Stimulated activated CD8-positive, alpha-beta memory T cell treated with anti-CD3 and anti-CD28 coated beads, Interleukin-7, amount 100 ng/mL, for 1 hour (primary cell): ENCODE measurements at places on chromosomes 7 and 10.

GRCh38 chr7:112147793-112148361 lies 58.3 kb downstream of the DOCK4 start:
- no peak for DNase-seq

GRCh38 chr7:44258423-44258760 lies 57.6 kb downstream of the YKT6 start:
- no peak for DNase-seq

GRCh38 chr10:70566515-70567290 lies 35.8 kb downstream of the PRF1 start:
- DNase-seq = no peak

DNA sequence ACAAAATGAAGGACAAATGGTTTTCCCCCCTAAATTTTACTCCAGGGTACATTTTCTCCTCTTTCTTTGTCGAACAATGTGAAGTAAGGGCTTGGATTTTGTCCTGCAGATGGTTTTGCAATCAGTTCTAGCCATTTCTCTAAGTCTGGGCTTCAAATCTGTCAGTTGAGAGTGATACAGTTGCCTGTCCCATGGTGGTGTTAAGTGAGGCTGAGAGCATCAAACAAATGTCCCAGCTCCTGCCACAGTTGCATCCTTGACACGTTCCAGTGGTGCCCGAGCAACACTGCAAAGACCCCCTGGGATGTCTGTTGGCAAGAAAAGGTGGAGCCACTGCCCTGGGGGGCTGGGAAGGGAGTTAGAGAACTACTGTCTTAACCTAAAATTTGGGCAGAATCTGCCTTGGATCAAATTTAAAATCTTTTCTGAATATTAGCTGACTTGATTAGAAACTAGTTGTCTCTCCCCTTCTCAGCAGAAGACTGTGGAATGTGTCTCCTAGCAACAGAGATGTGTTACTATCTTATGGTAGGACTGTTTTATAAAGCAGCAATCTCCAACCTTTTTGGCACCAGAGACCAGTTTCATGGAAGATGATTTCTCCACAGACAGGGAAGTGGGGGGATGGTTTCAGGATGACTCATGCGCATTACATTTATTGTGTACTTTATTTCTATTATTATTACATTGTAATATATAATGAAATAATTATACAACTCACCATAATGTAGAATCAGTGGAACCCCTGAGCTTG lies 102.0 kb upstream of the STEAP1B start:
- DNase-seq = no peak

DNA sequence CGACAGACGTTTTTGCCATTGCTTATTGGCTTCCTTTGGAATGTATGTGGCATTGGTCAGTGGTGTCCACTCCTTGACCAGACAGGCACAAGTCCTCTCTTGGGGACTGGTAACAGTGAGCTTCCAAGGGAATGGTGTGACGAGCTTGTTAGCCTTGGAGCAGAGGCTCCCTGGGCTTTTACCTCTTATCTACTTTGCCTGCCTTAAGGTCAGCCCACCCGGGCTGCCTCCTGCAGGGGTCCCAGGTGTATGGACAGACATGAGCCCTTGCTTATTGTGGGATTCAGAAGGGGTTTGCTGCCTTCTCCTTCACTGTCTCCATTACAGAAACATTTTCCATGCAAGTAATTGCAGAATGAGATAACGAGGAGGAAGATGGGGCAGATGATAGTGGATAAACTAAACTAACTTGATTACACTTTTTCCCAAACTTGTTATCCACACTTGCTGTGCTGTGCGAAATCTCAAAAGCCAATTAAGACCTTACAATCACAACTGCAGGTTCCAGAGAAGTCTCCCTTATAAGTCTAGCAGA lies 29.7 kb downstream of the PLPP4 start:
- no peak for DNase-seq

GRCh38 chr7:143375298-143376034 lies 5.7 kb upstream of the ZYX start:
- DNase-seq = no peak

- no peak for DNase-seq
These were observed 293.8 kb upstream of the NFE2L3 start for GRCh38 chr7:25858200-25858524.

GRCh38 chr10:129365767-129366402 lies 101.2 kb upstream of the MGMT start:
- no peak for DNase-seq

DNA sequence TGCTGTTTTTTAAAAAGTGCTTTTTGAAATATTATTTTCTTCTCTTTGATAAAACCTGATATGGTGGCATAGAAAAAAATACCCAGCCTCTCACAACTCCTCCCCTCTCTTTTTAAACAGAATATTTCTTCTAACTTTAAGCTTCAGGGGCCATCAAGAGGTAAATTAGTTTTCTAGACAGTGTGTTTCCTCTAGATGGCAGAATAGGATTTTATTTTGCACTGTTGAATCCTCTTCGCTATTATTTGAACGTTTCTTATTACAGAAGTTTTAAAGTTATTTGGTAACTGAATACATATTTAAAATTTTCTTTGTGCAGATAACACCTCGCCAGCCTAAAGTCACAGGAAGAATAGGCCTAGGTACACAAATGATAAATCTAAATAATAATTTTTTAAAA lies 30.3 kb downstream of the ARL5B start:
- no peak for DNase-seq

DNA sequence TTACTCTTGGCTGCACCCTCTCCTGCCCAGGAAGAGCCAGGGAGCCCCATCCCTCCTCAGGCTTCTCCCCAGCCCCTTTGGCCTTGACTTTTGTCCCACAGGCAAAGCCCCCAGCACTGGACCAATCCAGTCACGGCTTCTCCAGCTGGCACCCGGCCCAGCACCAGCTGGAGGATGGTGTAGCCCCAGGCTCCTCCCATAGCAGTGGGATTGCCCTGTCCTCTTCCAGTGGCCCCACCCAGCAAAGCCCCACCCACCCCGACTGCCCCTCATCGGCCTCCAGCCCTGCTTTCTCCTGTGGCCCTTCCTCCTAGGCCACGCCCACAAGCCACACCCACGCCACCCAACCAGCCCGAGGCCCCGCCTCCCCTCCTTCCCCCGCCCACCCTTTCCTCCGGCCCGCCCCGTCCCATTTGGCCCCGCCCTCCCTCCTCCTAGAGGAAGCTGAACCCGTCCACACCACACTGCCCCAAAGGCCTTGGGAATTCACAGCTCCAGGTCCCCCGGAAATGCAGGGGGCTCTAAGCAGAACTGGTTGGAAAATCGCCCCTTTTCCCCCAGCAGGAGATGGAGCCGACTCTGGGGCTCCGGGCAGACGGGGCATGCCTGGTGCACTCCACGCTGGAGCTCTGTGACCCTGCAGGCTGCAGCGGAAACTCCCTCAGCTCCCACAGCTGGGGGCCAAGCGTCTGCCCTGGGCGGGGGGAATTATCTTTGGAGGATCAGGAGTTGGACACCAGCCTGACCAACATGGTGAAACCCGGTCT lies 25.2 kb downstream of the GET4 start:
- DNase-seq = no peak

DNA sequence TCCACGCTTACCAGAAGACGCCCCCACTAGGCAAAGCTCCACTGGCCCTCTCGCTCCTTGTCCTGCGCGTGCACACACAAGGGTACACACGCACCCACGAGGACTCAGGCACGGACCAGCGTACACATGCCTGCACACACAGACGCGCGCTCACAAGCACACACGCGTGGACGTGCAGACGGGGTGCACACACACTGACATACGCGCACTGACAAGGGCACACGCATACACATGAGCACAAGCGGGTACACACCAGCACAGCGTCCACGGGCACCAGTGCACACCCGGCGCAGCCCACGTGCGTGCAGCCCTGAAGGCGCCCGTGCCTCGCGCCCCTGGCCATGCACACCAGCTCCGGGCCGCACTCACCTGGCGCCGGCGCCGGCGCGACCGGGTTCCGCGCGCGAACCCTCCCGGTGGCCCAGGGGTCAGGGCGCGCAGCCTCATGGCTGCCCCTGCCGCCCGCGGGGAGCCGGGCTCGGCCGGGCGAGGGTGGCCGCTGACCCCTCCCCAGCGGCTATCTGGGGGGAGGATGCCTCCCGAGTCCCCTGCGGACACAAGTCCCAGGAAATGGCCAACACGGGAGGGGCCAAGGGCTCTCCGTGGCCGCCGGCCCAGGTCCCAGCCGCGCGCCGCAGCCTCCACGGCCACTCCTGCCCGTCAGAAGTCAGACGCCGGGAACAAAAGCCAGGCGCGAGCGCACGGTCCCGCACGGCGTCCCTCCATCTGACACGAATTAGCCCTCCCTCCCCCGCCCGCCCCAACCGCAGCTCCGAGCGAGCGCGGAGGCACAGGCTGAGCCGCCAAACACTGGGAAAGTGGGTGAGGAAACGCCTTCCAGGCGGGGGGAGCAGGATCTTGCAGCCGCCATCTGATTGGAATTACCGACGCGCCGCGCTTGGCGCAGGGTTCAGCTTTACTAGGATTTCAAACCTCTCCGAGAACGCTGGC lies 45.0 kb downstream of the TNS3 start:
- no peak for DNase-seq

DNA sequence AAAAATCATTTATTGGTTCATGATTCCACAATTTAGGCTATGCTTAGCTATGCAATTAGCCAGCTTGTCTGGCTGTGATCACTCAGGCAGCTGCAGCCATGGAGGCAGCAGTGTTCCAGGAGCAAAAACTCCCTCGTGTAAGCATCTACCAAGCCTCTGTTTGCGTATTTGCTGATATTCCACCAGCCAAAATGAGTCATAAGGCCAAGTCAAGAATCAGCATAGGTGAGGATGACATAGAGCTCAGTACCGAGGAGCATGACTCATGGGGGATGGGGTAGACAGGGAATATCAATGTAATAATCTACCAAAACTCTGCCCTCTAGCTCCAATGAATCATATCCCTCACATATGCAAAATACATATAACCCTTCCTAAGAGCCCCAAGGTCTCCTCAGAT lies 63.3 kb downstream of the IMMP2L start:
- DNase-seq = no peak

DNA sequence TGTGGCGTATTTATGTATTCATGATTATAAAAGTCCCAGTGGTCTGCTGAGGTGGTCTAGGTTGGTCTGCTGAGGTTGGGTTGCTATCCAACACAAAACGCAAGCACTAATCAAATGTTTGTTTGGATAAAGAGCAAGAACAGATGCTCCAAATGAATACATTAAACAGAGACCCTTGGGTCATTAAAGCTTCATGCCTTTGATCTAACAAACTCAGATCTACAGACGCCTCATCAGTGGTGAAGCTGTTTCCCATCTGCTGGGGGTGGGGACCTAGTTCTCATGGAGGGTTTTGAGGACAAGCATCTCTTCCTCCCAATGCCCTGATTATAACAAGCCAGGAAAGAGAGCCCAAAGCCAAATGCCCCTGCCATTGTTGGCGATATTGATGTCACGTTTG lies 786.7 kb downstream of the NRG3 start:
- no peak for DNase-seq

DNA sequence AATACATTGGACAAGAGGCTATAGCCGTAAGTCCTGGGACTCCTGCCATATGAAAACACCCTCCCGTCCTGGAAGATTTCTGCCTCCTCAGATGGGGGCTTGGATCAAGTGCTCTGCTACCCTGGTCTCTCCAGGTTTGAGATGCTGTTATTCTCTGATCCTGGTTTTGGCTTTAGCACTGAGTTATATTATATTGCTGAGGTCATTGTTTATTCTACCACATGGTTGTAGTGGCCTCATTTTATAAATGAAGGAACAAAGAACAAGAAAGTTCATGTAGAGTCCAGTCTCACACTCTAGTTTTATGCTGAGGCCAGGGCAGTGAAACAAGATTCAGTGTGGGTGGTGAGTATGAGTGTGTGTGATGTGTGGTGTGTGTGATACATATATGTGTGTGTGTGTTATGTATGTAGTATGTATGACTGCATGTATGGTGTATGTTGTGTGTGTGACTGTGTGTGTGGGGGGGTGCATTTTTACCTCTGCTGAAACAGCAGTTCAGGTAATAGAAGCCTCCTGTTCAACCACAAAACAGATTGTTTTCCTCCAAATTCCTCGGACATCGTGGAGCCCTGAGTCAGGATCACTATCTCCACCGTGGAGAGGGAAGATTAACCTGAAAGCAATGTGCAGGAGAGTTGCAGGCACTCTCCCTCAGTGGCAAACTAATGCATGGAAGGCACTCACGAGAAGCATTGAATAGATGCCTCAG lies 80.7 kb downstream of the C7orf25 start:
- no peak for DNase-seq

- no peak for DNase-seq
These were observed 31.8 kb downstream of the GSTO2 start for GRCh38 chr10:104300736-104301292.

DNA sequence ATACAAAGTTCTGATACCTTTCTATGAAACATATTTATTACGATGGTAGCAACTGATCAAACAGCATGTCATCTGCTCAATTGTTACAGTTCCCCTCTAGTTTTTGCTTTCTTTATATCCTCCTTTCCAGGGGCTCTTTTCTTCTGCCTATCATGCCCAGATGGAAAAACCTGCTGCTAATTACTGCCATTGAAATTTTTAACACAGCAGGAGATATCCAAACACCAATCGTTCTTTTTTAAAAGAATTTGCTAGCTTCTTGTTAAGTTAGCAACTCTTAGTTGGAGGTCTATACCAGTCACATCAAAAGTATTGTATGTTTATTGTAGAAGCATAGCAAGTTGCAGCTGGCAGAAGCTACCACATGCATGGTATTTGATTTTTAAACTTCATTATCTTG lies 768.5 kb downstream of the NXPH1 start:
- DNase-seq = no peak

- no peak for DNase-seq
These were observed 407.7 kb downstream of the PARD3 start for GRCh38 chr10:34407324-34407805.

GRCh38 chr10:103120546-103120945 lies 72.5 kb downstream of the NT5C2 start:
- no peak for DNase-seq

- no peak for DNase-seq
These were observed 99.3 kb upstream of the NFE2L3 start for GRCh38 chr7:26052706-26053105.

DNA sequence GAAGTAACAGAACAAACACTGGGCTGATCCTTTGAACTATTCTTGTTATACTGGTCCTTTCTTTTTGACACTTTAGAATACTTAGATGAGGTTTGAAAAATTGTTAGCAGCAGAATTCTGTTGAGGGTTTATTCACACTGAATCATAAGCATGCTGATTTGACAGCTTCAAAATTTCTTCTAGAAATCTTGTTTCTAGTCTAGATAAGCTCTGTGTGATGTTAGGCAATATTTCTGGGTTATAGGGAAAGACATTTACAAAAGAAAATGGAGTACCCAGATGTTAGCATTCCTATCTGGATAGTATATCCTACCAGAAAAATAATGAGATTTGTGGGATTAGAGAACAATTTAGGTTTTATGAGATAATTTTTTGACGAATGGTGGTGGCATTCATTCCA lies 12.1 kb downstream of the CSTF2T start:
- no peak for DNase-seq
